Hematopoietic multipotent progenitor cell treated with erythropoietin and hydrocortisone succinate and interleukin-3 and kit ligand, for 8 days (in vitro differentiated cells): ENCODE measurements at places on chromosomes 5 and 9.

GRCh38 chr5:118968406-118968911 is 19.9 kb downstream of the DTWD2 start:
- no peak for DNase-seq

DNA sequence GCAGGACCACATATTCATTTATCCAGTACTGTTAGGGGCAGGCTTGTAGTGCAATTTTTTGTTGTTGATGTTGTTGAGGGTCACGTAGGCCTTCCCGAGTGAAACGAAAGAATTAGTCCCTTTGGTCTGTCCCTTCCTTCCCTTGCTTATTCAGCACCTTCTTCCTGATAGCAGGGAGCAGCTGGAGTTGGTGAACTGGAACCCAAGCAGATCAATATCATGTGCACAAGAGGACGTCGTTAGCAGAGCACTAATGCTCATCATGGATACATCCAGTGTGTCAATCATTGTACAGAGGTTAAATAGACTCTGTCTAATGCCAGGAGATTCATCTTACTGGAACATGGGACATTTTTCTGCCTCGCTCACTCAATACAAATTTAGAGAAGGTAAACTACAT is 33.0 kb upstream of the MAP1B start:
- DNase-seq: no peak

- DNase-seq: no peak
Measured at GRCh38 chr5:103758996-103759395, 196.4 kb upstream of the NUDT12 start.

DNA sequence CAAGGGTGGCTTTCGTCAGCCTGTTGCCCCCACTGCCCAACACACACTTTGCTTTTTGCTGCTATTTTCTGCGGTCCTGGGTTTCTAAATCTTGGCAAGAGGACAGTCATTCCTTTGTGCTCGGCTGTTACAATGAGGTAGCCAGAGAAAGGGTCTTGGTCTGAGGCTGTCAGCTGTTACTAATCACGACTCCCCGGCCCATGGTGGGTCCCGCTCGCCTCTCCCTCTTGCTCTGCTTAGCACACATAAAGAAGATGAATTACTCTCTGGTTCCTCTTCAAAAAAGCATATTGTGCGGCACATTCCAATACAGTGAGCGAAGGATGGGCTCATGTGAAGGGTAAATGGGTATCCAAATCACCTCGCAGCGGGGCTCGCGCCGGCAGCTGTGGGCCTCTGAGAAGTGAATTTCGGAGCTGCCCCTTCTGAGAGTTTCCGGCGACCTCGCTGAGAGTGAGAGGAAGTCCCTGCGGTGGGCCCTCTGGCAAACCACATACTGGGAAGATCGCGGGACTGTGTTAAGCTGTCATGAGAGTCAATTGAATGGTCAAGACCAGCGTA is 56.0 kb downstream of the SLC1A3 start:
- DNase-seq: no peak

GRCh38 chr5:154189256-154189818 is 1.2 kb upstream of the GALNT10 start:
- DNase-seq: no peak

- DNase-seq: no peak
Measured at GRCh38 chr9:85730916-85731630, 10.7 kb downstream of the AGTPBP1 start.

GRCh38 chr9:123007269-123007668 is 26.2 kb upstream of the GPR21 start:
- DNase-seq: no peak

DNA sequence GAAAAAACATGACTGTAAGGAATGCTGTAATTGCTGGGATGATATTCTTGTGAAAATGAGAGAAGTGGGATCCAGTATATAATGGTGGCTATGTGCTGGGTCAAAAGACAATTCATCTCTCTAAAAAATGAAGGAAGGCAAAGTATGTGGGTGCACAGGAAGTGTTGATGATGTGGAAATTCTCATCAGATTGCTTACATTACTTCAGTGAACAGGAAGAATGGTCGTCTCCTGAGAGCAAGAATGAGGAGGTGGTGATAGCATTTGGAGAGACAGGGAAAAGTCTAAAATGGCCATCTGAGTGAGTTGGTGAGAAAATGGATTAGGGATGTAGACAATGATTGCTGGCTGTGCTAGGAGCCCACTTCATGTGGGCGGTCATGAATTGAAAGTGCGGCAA is 253.5 kb upstream of the NREP start:
- DNase-seq: no peak

DNA sequence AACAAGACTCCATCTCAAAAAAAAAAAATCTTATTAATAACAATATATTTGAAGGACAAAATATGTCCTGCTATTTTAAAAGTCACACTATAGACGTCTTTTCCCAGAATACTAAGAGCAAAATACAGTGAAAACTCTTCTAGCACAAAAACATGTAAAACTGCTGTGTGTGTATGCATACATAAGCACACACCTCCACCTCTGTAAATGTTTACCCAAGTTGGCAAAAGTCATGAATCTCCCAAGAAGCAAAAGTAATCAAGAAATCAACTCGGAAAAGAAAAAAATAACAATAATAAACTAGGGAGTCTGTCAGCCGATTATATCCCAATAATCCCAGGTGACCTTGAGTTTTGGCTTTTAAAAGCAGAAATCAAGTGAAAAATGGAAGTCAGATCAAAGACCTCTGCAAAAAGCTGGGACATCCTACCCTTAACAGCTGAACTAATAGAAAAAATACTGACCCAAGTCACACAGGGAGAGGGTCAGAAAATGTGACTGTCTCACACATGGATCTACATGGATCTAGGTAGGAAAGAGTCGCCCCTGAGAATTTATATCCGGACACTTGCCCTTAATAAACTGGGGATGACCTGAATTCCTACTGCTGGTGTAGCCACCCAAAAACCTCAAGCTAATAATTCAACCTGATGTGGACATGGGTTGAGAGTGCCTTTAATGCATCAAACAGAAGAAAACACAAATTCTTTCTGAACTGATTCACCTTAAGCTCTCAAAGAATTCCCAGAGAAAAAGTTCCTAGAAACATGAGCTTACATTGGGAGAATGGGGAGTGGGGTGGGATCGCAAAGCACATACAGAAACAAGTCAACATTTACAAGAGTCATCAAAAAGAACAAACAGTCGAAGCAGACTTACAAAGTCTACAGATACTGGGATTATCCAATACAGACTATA is 29.9 kb downstream of the LPAR1 start:
- DNase-seq: no peak

- DNase-seq: no peak
Measured at GRCh38 chr9:120289990-120290975, 289.7 kb downstream of the CDK5RAP2 start.
